ENCODE measurements at places on chromosomes 13 and 19.

DNA sequence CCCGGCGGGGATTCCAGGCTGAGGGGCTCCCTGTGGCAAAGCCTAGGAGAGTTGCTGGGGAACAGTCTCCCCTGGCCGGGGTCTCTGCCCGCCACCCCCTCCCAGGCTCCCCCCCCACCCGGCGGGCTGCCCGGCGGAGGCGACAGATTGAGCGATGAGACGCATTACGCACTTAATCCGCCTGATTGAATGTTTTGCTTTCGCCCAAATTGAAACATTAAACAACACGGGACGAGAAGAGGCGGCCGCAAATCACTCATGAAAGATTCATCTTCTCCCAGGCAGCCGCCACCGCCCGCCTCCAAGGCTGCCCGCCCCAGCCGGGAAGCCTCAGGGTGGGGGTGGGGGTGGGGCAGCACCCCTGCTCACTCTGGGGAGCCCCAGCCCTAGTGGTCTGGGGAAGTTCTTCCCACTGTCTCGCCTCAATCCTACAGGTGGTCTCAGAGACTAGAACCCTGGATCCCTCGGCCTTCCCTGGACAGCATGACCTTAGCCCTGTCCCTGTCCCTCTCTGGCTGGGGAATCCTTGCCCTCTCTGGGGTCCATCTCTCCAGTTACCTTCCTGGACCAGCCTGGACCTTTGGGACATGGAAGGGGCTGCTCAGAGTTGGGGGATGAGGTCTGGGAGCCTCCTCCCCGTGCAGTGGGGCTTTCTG lies 7.6 kb upstream of the ERFL start:
- no peak for DNase-seq

- no peak for DNase-seq
These were observed 1109.0 kb downstream of the UQCRFS1 start for GRCh38 chr19:28103921-28104320.

GRCh38 chr13:88704600-88705275 lies 1033.6 kb downstream of the SLITRK5 start:
- no peak for DNase-seq

GRCh38 chr13:63864171-63864902 lies 2448.7 kb upstream of the PCDH20 start:
- DNase-seq = no peak

DNA sequence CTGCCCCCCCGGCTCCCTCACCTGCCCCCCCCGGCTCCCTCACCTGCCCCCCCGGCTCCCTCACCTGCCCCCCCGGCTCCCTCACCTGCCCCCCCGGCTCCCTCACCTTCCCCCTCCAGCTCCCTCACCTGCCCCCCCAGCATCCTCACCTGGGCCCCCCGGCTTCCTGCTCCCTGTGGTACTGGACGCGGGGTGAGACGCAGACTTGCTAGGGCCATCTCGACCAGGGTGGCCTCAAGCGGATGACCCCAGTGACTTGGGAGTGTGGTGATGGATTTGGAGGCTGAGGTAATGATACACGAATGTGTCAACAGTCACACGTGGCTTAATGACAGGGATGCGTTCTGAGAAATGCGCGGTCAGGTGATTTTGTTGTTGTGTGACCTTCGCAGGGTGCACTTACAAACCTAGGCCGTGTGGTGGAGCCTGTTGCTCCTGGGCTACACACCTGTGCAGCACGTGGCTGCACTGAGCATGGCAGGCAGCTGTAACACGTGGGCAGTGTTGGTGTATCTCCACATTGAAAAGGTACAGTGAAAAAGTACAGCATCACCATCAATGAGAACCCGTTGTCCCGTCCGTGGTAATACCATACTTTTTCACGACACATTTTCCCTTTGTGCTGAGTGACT lies 197.8 kb downstream of the TEX29 start:
- no peak for DNase-seq

GRCh38 chr13:73335944-73336343 lies 277.1 kb downstream of the KLF5 start:
- no peak for DNase-seq

Data from T-helper 17 cell (primary cell).